ENCODE measurements at places on chromosomes 5 and 9.

DNA sequence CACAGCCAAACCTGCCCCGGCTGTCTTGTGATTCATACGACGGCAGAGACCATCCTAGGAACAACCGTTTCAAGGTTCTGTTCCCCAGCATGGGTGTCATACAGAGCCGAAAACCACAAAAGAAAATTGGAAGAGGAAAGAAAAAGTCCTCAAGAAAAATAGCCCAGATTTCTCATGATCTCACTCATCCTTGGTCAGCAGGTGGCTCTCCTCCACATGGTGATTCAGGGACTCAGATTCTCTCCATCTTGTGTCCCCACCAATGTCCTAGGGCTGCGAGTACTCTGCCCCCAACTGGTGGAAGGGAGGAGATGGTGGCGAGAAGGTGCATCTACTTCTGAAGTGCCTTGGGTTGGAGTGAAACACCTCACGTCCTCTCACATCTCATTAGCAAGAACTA lies 25.6 kb downstream of the PDZD2 start:
- DNase-seq: no peak

DNA sequence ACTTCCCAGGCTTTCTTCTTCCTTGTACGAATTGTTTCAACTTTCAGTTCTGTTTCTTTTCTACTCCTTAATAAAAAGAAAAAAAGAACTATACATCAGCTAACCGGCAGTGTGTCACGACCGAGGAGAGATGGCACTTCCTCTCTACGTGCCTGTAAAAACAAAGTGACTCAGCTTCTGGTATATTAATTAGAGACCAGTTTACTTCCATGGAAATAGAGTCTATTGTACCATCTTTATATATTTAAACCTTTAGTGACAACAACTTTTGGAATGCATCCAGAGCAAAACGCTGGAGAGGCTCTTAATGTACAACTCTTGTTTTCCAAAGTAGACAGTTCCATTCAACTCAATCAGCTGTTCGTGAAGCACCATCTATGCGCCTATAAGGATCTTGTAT lies 94.5 kb upstream of the LIFR start:
- no peak for DNase-seq

DNA sequence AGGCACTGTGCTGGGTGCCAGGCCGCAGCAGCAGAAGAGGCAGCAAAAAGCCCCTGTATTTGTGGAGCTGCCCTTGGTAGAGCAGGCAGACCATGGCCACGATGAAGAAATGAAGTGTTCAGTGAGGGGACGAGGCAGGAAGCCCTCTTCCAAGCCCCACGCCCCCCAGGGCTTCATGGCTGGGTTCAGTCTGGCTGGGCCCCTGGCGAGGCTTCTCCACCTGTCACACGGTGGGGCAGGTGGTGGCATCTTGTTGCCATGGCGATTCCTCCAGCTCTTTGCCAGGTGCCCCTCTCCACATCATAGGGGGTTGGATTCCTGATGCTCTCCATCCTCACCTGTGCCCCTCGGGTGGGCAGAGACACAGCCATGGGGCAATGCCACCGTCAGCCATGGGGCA lies 21.5 kb downstream of the ADGRD2 start:
- no peak for DNase-seq

DNA sequence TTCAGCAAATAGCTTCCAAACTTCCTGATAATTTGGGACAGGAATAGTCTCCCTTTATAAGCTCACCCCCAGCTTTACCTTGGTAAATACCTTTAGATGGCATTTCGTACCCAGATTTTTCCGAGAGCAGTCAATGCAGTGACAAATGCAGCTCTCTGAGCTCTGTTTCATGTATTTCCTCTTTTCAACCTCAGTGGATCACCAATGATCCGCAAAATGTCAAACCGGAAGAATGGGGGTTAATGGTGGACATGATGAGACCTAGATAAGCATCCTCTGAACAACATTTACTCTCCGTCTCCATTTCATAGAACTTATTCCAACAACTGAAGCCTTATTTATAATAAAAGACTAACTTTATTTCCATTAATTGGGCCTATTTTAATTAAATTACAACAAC lies 227.3 kb downstream of the MCTP1 start:
- no peak for DNase-seq

- no peak for DNase-seq
Measured at GRCh38 chr9:89536145-89536574, 38.2 kb upstream of the SEMA4D start.

- DNase-seq: peak; percentile 24
Measured at GRCh38 chr9:17810728-17811571, 232.1 kb downstream of the SH3GL2 start.

- DNase-seq: peak; percentile 11
Measured at GRCh38 chr9:126470241-126470993, 143.3 kb upstream of the LMX1B start.

GRCh38 chr5:167973126-167973525 lies 318.3 kb upstream of the WWC1 start:
- no peak for DNase-seq

DNA sequence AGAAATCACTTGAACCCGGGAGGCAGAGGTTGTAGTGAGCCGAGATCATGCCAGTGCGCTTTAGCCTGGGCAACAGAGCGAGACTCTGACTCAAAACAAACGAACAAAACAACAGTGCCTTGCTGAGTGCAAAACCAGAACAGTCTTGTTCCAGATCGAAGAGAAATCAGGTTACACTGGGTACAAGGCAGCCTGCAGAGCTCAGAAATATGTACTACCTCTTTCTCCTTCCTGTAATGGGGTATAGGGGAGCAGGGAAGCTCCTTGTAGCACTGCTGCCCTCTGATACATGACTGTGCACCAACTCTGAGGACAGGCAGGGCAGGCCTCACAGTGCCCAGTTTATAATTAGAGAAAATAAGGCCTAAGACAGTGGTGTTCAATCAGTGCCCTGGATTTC lies 24.7 kb downstream of the TBC1D2 start:
- no peak for DNase-seq
